ENCODE measurements at places on chromosomes 6 and 20.

DNA sequence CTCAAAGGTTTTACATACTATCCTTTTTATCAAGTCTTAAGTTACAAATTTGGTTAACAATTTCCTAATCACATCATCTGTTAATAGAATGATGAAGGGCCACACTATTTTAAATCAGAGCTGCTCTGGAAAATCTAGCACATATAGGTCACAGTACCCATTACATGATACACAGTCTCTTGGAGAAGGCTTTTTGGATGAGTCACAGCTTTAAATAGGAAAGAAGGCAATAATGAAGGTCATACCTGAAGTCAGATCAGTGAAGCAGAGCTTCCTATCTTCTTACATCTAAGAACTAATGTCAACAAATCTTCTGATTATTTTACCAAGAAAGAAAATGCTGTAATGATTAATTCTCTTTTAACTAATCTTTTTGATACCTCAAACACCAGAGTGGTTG lies 248.5 kb downstream of the BTBD9 start:
- DNase-seq = no peak

DNA sequence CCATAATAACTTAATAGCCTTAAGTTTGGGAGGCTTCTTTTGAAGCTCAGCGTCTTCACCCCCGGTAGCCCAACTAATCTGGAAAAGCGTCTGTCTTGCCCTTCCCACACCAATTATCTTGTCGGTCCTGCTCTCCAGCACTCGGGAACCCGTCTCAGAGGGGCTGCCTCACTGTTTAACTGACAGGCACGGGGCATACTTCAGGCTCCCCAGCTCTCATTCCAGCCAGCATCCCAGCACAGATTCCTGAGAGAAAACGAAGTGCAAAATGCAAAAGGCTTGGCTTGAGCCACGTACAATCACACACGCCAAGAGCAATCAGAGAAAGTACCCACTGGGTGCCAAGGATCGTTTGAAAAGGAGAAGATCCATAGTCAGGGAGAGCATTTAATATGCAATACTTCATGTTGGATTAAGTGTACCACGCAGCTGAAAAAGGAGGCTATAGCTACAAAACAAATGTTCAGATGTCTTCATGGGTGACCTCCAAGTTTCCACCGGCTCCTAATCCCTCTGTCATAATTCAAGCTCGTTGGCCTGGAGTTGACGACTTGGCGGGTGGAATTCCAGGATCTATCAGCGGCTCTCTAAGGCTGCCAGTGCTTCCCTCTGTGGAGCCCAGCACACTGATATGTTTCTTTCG lies 53.7 kb upstream of the STX16 start:
- no peak for DNase-seq

DNA sequence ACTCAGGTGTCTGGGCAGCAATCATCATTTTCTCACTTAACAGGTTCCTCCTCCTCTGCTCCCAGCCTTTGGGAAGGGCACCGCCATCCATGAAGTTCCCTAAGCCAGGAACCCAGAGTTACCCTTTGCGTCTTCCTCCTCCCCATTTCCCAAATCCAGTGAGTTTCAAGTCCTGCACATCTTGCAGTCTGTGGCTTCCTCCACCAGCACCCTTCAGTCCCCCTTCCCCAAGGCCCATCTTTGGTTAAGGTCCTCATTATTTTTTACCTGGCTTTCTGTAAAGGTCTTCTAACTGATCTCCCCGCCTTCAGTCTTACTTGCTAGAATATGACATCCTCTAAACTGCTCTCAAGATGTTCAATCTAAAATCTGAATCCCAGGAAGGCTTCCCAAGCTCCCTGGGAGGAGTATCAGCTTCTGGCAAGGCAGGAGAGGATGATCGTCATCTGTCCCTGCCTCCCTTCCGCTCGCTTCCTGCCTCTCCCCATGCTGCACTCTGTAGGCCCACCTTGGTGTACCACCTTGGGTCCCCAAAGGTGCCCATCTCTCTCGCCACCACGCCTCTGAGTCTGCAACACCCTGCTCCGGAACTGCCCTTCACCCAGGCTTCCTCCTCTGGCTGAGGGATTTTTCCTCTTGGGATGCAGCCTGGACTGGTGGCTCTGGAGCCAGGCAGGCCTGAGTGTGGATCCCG lies 11.4 kb upstream of the DUSP22 start:
- no peak for DNase-seq

DNA sequence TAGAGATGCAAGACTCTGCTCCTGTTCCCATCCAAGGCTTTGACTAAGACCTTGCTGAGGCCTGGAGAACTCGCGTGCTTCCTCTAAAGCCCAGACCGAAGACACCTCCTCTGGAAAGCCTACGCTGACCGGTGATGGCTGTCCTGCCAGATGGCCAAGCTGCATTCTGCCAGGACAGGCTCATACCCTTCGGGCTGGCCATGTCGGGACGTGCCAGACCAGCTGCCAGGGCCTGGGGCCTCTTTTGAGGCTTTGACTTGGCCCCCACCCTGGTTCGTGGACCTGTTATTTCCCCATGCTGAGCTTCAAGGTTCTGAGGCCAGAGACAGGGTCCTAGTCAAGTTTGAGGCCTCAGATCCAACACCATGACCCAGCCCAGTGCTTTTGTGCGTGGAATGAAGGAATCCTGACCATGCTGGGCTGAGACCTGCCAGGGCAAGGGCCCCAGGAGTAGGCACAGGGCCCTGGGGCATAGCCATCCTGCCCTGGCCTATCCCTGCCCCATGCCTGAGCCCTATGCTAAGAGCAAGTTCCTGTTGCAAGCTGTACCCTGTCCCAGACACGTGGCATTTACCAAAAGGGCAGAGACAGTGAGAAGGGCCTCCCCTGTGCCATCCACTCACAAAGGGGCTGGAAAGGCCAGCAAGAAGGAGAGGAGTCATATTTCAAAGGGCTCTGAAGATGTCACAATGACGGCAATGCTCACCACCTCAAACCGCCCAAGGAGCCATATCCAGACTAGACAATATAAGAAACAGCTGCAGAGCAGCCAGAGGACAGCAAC lies 42.8 kb downstream of the MRPL14 start:
- no peak for DNase-seq

- no peak for DNase-seq
Observed at GRCh38 chr20:14992961-14993360, 655.5 kb upstream of the FLRT3 start.

DNA sequence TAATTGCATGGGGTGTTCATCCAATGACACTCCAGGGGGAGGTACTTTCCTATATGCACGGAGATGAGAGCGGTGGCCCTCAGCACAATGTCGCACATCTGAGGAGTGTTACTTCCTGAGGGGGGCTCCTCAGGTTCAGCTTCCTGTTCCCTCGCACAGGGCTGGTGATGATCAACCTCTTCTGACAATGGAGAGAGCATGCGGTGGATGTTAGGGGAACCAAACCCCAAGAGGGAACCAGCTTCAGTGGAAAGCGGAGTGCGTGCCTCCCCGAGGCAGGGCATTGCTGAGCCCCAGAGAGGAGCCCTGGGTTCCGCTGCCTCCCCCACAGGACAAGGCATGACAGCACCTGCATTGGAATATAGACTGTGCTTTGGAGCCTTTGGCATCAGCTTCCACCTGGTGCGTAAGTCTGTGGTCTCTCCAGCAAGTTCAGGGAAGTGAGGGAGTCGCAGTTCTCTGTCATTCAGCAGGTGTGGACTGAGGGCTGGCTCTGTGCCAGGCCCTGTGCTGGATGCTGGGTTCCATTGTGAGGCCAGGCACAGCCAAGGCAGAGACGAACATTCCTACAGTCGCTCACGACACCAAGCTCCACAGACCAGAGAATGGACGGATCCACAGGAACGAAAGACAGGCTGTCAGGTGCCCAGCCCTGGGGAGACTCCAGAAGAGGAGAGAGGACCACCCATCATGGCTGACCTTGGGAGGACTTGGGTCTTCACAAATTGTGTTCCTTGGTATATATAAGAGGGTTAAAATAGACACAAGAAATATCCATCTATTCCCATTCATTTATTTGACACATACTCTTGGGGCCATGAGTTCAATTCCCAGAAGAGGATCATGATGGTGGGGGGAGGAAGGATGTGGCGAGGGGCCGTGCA lies 3.9 kb upstream of the ZNF831 start:
- DNase-seq = peak; percentile 91

- peak; percentile 37 for DNase-seq
Observed at GRCh38 chr6:29509239-29509638, 21.5 kb upstream of the MAS1L start.

Measured in T-helper 2 cell (primary cell).